ENCODE measurements at places on chromosomes 13 and 19. TPM values are rescaled to one million over a fixed set of nuclear protein-coding genes. Genes with fewer than 3 reads are reported as not detected.

GRCh38 chr13:101209206-101209893 lies 207.0 kb downstream of the NALCN start:
- DNase-seq: no peak

- DNase-seq: no peak
Observed at GRCh38 chr19:1377965-1378785, 5.5 kb upstream of the NDUFS7 start.

DNA sequence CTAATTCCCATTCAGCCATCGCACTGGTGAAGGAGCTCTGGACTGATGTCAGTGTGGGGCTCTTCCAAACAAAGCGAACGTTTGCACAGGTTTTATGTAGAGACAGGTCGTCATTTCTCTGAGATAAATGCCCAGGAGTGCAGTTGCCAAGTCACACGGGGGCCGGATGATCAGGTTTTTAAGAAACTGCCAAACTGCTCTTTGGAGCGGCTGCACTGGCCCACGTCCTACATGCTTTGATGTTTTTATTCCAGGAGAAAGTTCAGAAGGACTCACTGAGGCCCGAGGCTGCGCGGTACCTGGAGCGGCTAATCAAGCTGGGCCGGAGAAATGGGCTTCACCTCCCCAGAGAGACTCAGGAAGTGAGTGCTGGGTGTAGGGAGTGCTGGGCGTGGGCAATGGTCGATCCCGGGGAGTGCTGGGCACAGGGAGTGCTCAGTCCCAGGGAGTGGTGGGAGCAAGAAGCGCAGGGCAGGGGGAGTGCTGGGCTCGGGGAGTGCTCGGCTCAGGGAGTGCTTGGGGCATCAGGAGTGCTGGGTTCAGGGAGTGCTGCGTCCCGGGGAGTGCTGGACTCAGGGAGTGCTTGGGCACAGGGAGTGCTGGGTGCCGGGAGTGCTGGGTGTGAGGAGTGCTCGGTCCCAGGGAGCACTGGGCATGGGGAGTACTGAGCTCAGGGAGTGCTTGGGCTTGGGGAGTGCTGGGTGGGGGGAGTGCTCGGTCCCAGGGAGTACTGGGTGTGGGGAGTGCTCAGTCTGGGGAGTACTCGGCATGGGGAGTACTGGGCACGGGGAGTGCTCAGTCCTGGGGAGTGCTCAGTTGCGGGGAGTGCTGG lies 10.7 kb downstream of the THOP1 start:
- DNase-seq: no peak

DNA sequence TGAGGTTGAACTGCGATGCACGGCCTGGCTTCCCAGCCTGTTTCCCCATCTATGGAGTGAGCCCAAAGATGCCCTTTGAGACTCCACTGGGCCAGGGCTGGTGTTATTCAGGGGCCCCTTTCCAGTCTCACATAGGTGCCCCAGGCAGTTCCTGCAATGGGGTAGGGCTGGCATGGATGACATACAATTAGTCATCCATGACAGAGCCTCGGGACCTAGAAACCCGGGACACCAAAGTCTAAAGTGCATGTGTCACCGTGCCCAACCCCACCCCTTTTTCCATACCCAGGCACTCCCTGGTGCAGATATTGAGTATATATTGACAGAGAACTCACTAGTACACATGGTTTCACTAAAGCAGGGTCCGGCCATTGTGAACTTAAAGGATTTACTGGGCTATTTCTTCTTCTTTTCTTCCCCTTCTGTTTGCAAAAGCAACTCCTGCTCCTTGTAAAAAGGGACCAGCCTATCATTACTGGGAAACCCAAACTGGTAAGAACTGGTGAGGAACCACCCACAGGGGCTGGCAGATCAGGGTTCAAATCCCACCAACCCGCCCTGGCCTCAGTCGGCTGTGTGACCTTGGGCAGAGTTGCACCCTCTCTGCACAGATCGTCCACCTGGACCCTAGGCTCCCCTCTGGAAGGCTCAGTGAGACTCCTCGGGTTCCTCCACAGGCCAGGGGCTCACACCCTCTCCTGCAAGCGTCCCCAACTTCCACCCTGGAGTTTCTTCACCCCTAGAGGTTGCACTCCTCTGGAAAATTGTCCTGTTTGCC lies 2.7 kb downstream of the B3GNT3 start:
- peak; percentile 90 for DNase-seq

- DNase-seq: no peak
Observed at GRCh38 chr13:109939180-109939579, 152.8 kb upstream of the IRS2 start.

DNA sequence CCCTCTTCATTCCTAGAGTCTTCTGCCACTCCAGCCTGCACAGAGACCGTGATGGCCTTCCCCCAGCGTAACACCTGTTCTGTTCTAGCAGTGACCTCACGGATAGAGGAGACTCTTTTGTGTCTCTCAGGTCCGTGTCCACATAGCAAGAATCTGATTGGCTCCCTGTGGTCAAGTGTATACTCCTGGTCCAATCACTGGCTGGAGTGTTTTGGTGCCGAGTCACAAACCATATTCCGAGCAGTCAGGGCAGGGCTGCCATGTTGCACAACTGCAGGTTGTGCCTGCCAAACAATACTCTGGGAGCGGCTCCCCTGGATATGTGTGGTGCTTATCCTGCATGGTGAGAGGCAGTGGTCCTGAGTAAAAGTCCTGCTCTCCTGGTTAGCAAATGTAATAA lies 402.4 kb downstream of the KCNRG start:
- no peak for DNase-seq

GRCh38 chr13:80030491-80030890 lies 310.4 kb downstream of the SPRY2 start:
- DNase-seq: peak; percentile 37

DNA sequence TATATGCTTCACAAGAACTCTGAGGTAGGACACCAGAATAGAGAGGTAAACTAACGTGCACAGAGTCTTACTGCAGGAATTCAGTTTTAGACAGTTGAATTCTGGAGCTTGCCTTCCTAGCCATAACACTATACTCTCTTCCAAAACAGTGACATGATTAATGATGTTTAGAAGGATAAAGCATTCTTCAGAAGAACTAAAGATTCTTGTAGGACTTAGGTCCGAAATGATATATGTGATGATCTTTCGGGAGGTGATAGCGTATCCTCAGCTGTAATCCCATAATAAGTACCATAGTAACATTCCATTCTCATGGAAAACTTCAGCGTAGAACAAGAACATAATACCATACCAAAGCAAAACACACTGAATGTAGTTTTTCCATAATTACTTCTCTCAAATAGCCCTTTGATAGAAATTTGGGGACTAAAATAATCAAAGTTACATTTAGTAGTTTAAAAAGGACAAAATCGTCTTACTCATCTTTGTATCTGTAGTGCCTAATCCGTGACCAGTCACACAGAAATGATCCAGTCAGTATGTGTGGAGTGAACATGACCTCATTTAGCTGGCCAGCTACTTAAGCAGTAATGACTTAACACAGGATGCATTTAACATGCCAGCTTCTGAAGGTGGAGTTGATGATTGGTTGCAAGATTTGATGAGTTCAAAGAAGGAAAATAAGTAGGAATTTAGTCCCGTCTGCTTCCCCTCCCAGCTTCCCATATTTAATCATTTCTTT lies 38.4 kb downstream of the PIBF1 start:
- no peak for DNase-seq

DNA sequence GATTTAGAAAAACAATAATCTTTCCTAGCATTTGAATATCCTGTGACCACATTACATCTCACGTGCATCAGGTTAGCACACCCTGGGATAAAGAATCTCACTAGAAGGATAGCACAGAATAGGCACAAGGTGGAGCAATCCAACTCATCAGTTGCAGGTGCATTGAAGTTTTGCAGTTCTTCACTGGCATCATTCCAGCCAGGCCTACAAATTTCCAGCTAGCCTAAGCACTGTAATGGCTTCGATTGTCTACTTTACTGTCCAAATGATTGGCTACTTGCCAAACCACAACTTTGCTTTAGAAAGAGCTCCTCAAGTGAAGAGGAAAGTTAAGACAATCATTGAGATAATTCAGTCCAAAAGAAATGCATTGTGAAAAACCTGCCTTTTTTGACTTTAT lies 89.5 kb downstream of the SPRY2 start:
- no peak for DNase-seq

- no peak for DNase-seq
Observed at GRCh38 chr13:64333888-64334287, 2896.2 kb downstream of the PCDH9 start.

DNA sequence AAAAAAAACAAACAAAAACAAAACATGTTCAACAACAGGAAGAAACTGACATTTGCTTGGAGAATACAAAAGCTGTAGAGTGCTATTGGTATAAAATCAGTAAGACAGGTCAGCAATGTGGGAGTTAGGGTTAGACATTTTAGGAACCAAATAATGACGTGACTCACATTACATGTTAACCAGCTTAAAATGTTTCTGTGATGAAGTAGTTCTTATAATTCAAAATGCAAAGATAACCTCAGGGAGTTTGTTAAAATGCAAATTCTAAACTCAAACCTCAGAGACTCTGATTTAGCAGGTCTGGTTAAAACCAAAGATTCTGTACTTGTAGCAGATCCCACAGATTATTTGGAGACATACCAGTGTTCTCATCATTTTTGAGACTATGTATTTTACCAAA lies 549.4 kb upstream of the SLITRK1 start:
- DNase-seq: no peak

DNA sequence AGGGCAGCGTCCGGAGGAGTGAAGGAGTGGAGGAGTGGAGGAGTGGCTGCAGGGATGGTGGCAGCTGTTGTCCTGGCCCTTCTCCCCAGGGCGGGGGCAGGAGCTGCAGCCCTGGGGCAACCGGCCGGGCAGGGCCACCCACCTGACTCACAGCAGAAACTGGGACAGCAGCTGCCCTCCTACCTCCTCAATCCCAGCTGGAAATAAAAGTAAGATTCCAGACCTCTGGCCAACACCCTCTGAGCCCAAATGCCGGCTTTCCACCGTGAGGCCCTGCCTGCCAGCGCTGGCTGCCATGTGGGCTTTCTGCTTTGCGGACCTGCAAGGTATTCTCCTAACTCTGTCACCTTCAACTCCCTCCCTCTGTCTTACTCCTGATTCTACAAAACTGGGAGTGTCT lies 3.3 kb upstream of the CLPP start:
- DNase-seq: no peak

DNA sequence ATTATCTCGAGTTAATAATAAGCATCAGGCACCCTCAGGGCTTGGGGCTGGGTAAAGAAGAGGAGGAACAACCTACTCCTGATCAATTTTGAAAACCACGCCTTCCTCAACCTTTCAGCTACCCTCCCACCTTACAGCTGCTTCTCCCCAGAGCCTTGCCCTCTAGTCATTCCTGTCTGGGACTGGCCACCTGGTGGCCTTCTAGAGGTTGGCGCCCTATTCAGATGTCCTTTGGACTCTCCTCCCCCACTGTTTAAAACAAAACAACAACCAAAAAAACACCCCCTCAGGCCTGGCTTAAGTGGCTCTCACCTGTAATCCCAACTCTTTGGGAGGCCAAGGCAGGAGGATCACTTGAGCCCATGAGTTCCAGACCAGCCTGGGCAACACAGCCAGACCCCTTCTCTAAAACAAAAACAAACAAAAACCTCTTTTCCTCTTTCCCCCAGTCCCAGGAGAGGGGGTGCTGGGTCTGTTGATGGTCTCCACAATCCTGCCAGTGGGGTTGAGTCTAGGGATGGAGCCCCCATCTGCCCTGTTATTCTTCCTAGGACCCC lies 62.3 kb downstream of the CCDC70 start:
- no peak for DNase-seq

- DNase-seq: peak; percentile 87
Observed at GRCh38 chr19:49497047-49497788, 984 bp downstream of the RPS11 start.

- no peak for DNase-seq
Observed at GRCh38 chr19:19528721-19529490, at the start of gene YJEFN3. TSS of gene YJEFN3 (plus strand) at chr19:19528911. CDS start at chr19:19528933, 22 bp downstream.

- no peak for DNase-seq
Observed at GRCh38 chr13:50686551-50686950, 156.9 kb downstream of the DLEU7 start.

DNA sequence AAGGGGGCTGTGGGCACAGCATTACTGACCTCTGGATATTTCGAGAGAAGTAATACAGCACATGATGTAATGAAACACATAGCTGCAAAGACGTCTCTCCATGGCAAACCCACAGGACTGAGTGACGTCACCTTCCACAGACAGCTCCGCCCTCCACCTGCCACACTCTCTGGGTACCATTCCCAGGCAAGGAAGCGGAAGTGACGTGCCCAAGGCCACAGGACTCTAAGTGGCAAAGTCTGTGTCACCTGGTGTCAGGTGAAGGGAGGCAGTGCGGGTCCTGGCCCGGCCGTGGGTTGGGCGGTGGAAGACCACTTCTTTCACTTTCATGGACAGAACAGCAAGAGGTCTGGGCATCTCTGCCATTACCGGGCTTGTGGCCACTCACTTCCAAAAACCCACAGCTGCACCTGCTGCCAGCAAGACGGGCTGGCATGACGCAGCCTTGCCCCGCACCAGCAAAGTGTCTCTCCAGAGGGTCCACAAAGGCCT lies 6.8 kb upstream of the ADPRHL1 start:
- DNase-seq: no peak

GRCh38 chr19:29623726-29624488 lies 17.8 kb downstream of the POP4 start:
- DNase-seq: peak; percentile 9

DNA sequence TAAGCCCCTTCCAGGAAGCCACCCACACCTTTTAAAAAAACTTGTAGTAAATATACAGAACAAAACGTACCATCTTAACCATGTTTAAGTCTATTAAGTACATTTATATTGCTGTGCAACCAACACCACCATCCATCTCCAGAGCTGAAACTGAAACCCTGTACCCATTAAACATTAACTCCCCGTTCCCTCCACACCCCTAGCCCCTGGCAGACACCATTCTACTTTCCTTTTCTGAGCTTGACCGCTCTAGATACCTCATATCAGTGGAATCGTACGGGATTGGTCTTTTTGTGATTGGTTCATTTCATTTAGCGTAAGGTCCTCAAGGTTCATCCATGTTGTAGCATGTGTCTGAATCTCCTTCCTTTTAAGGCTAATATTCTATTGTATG lies 13.0 kb upstream of the SPATA13 start:
- DNase-seq: no peak

DNA sequence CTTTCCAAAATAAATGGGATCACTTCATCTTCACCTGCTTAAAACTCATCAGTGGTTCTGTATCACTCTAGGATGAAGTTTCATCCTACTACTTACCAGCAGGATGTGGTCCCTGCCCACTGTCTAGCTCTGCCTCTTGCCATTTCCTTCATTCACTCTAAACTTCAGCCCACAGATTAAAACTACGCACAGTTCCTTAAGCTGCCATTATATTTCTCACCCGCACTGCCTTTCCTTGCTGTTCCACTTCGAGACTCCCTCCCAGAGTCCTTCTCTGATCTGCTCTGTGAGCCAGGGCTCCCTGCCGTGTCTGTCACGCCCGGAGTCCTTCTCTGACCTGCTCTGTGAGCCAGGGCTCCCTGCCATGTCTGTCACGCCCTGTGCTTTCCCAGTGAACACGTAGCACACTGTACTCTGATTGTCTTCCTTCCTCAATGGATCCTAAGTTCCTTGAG lies 52.0 kb upstream of the NPAS1 start:
- DNase-seq: peak; percentile 75

GRCh38 chr19:15475611-15476010 lies 3.7 kb downstream of the PGLYRP2 start:
- no peak for DNase-seq

Gene ANGPTL4
- total RNA-seq: 2.9 TPM

Gene MRPL54
- 64.9 TPM for total RNA-seq

Gene ARHGAP35
- 56.5 TPM for total RNA-seq

Gene ZNF112
- 6.6 TPM for total RNA-seq

Gene C19orf67
- not detected for total RNA-seq

Gene ZNF677
- 4.6 TPM for total RNA-seq

Gene TUBB4A
- total RNA-seq: 0.82 TPM

Gene GAPDHS
- total RNA-seq: not detected

Gene APOC4
- not detected for total RNA-seq
